ENCODE measurements at places on chromosomes 16 and 17.

DNA sequence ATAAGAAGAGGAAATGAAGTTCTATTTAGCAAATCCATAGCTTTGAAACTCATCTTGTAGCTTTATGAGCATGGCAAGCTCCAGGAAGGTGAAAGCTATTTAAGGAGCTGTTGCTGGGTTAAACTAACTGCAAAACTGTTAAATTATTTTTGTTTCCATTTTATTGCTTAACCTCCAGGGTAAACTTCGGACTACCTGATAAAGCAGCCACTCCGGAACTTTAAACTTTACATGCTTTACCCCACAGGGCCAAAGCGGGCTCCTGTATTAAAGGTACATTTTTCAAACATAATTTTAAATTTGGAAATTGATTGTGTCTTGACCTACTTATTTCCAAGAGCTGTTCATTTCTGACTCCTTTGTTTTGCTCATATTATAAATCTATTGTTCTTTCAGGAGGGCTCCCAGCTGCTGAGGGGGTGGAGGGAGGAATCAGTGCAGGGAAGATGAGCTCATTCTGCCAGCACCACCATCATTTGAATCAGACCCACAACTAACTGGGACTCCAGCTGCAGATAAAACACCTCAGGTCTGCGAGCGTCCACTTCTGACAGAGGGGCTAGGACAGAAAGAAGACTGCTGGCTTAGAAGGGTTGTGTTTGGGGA lies 157.9 kb downstream of the IRX3 start:
- no peak for DNase-seq

DNA sequence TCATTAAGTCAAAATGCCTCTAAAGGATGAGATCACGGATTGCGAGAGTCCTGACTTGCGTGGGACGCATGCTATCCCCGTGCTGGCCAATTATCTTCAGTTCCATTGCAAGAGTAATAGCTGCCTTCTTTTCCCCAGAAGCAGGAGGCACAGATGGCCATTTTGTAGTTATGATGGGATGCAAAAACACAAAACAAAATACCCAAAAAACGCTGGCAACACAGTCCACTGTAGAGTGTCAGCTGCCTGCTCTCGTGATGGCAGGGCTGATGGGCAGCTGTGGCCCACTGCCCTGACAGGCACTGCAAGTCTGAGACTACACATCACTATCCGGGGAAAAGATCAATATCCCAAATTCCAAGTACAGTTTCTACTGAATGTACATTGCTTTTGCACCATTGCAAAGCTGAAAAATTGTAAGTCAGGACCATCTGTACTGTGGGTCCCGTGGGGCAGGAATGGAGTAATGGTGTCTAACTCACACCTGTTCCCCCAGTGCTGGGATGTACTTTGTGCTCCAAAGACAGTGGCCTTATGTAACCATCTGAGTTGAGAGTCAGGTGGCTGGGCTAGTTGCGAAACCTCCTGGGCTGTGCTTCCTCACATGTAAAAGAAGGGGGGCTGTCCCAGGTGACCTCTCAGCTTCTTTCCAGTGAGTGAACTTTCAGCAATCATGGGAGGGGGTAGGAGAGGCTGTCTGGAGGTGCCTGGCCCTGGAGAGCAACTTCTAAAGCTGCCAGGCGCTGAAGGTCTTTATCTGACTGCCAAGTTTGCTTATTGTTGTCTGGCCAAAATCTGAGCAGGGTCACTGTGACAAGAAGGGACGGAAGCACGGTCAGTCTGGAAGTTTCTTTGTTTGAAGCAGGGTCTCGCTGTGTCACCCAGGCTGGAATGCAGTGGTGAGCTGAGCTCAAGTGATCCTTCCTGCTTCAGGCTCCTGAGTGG lies 4.7 kb downstream of the SLC47A1 start:
- no peak for DNase-seq

DNA sequence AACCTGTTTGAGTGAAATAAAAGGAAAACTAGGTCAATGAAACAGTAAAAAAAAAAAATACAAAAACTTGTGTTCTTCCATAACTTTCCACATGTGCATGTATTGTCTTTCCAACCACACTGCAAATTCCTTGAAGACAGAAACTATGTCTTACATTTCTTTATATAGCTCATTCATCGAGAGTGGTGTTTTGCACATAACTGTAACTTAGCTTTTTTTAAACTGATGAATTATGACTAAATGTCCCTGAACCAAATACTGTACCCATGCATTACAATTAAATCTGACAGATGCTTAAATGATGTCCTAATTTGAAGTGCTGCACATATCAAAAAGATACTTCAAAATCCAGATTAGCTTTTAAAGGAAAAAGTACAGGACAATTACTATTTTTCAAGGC lies 50.1 kb downstream of the BRIP1 start:
- DNase-seq = no peak

DNA sequence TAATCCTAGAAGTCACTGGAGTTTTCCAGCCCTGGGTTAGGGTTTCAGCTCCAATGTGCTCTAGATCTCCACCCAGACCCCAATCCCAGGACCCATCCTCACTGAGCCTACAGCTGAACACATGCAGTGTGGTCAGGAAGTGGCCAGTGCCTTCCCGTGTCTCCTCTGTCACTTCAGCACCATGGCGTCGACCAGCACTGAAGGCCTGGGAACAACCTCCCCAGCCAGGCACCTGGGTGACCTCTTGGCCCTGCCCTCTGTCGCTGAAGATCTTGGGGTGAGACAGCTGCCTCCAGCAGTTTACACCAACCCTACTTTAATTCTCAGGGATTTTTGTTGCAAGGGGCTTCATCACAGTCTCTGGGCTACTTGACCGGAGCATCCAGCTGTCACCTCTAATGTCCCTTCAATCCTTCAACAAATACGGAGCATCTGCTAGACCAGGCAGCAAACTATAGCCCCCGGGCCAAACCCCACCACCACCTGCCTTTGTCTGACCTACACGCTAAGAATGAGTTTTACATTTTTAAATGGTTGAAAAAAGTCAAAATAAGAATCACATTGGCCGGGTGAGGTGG lies 18.0 kb upstream of the GSG1L start:
- no peak for DNase-seq

GRCh38 chr16:82425661-82426060 lies 201.1 kb upstream of the CDH13 start:
- DNase-seq = no peak

DNA sequence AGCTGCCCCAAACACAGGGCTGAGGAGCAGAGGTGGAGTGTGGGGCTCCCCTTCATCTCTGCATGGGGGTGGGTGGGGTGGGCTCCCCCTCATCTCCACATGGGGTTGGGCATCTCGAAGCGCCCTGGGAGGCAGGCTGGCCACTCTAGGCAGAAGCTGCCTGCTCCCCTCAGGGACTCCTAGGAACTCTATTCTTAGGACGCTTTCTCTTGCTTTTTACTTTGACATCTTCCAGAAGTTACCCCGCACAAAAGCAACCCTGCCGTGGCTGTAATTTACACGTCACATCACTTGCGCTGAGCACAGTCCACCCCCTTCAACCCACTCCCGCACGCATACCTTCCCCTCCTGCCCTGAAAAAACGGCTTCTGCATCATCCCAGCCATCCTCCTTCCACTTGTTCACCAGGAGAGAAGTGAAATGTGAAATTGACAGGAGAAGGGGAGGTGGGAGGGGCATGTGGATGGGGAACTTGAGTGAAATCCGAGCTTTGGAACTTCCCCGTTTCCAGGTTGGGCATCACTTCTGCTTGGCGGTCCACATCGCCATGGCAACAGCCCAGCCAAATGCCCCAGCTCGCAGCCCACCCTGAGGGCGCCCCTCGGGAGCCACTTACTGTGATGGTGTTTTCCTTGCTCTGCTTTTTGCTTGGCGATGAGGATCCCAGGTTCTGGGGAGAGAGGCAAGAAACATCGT lies 53.7 kb upstream of the RCVRN start:
- DNase-seq = no peak

GRCh38 chr17:47966079-47966519 lies 4.8 kb upstream of the CDK5RAP3 start:
- DNase-seq = no peak

GRCh38 chr17:7789131-7789530 lies 44.9 kb upstream of the KDM6B start:
- DNase-seq = no peak

DNA sequence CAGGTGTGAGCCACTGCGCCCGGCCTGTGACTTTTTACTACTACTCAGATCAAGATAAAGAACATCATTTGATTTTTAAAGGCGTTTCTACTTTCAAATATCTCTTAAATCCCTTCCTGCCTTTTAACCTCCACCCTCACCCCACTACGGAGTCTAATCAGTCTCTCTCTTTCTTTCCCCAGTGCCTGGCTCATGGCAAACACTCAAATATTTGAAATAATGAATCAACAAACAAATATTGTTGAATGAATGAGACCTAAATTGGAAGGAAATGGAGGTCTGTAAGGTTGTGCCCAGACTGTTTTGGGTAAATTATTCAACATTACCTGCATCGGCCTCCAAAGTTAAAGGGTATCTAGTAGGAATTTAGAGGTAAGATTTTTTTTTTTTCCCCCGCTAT lies 14.7 kb downstream of the COPZ2 start:
- no peak for DNase-seq

- DNase-seq = no peak
These were observed 15.4 kb downstream of the MGRN1 start for GRCh38 chr16:4639899-4640509.
